LHCN-M2 (cell line): ENCODE measurements at places on chromosomes 11 and 22. TPM values are rescaled to one million over a fixed set of nuclear protein-coding genes. Genes with fewer than 3 reads are reported as not detected.

Gene CLDN5
- total RNA-seq, result 4.9 and 11.1 TPM in 2 replicates

Gene CASP5
- total RNA-seq, result not detected in 2 replicates

Gene IFITM5
- total RNA-seq, result not detected in 2 replicates

Gene POTEH
- not detected in 2 replicates for total RNA-seq

Gene KCNJ1
- total RNA-seq, result not detected in 2 replicates

Gene MIOX
- not detected in 2 replicates for total RNA-seq

Gene LMO1
- total RNA-seq, result not detected in 2 replicates

Gene ADAMTS15
- 0.58 and 0.92 TPM in 2 replicates for total RNA-seq

Gene OR52A1
- total RNA-seq, result not detected in 2 replicates

Gene PATE4
- not detected in 2 replicates for total RNA-seq

Gene UBQLNL
- total RNA-seq, result 0.06 TPM in 1 of 2 replicates, not detected in the other

Gene NXPE2
- total RNA-seq, result 0.11 and 0.13 TPM in 2 replicates

Gene PNPLA3
- total RNA-seq, result 21.7 and 23.0 TPM in 2 replicates

Gene PRR33
- under 0.01 TPM in 1 of 2 replicates, not detected in the other for total RNA-seq
